ENCODE measurements at places on chromosomes 2 and 18.

- DNase-seq, result no peak
These were observed 19.1 kb downstream of the MAP3K20 start for GRCh38 chr2:173094731-173095130.

- no peak for DNase-seq
These were observed 184.2 kb downstream of the GLI2 start for GRCh38 chr2:120919771-120920453.

GRCh38 chr2:7812231-7812995, 869.4 kb upstream of the ID2 start:
- no peak for DNase-seq

DNA sequence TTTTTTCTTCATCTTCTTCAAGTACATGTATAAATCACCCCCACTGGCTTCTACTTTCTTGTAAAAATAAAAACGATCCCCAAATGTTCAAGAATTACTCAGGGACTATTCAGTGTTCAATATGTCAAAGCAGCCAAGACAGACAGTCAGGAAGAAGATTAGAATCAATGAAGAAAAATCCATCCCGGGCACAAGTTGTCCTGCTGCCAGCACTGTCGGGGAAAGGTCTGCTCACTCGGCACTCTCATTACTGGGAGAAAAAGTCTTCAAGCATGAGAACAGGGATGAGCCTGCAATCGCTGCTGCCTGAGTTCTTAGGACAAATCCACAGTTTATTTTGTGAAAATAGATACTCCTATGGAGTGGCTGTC, 482.8 kb upstream of the KLHL29 start:
- no peak for DNase-seq

GRCh38 chr2:194822657-194823056, 834.4 kb upstream of the SLC39A10 start:
- no peak for DNase-seq

GRCh38 chr2:156470975-156471583, 34.9 kb downstream of the GPD2 start:
- DNase-seq, result no peak

DNA sequence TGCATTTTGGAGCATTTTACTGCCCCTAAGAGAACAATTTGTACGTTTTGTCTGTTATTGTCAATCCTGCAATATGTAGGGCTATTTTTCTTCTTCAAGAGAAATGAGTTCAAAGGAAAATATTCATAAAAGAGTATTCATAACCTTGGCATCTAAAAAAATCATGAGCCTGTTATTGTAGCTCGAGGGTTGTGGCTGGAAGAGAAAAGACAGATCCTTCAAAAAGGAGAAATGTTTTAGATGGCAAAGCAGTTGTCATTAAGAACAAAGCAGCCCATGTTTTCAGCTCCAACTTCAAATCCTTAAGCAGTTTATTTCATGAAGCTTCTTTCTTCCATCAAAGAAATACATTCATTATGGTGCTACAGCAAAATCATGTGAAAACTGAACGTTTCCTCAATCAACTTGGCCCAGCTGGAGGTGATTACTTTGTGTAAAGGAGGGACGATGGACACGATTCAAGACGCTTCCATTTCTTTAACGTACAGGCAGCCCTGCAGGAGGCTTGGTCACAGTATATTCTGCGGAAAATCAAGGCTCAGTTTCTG, 31.4 kb downstream of the QPCT start:
- DNase-seq, result no peak

GRCh38 chr2:200634231-200634964, 48.6 kb downstream of the AOX1 start:
- no peak for DNase-seq

DNA sequence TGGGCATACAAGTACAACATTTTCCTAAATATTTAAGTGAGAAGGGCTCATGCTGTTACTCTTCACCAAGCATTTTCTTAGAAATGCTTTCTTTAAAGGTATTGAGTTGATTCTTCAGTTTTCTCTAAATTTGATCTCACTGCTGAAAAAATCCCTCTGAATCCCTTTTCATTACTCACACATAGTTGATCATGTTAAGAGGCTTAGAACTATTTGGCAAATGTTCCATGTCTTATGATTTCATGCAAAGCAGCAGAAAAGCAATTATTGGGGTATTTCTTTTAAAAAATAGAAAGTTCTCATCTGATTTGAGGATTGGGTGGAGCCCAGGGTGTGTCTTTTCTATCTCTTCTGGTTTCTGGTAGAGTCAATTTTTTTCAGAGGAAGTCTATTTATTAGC, 1079.8 kb upstream of the ZEB2 start:
- DNase-seq, result no peak

DNA sequence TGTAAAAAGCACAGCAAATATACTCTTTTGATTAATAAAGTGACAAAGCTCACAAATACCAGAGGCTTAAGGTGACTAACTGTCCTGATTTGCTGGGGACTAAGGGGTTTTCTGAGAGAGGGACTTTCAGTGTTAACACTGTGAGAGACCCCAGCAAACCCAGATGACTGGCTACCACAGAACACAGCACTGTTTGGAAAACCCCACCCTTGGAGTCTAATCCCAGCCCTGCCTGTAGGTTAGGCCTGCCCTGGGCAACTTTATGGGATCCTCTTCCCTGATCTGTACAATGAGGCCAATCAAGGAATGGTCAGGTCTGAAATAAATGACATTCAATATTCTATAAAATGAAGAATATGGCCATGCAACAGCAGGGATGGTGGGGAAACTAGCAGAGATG, 30.5 kb upstream of the CTAGE1 start:
- DNase-seq, result no peak

GRCh38 chr2:42050703-42051542, 3.1 kb downstream of the PKDCC start:
- DNase-seq, result no peak

DNA sequence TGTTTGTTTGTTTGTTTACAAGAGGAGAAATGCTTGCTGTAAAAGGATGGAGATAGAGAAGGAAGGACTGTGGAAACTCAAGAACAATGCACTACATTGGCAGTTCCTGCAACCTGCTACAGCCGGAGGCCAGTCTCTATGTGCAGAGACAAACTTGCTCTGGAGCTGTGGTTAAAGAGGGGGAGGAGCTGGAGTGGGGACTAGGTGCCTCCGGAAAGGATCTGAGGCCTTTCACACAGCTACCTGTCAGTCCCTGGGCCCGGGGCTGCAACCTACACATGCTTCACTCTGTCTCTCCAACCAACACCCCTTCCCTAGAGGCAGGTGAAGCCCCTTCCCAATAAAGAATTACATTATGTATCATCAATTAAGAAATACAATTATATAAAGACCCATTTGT, 1234.0 kb upstream of the ZEB2 start:
- no peak for DNase-seq

- no peak for DNase-seq
These were observed 580.1 kb downstream of the ZEB2 start for GRCh38 chr2:143939626-143940330.

GRCh38 chr2:57450170-57450569, 596.4 kb upstream of the VRK2 start:
- DNase-seq, result no peak

DNA sequence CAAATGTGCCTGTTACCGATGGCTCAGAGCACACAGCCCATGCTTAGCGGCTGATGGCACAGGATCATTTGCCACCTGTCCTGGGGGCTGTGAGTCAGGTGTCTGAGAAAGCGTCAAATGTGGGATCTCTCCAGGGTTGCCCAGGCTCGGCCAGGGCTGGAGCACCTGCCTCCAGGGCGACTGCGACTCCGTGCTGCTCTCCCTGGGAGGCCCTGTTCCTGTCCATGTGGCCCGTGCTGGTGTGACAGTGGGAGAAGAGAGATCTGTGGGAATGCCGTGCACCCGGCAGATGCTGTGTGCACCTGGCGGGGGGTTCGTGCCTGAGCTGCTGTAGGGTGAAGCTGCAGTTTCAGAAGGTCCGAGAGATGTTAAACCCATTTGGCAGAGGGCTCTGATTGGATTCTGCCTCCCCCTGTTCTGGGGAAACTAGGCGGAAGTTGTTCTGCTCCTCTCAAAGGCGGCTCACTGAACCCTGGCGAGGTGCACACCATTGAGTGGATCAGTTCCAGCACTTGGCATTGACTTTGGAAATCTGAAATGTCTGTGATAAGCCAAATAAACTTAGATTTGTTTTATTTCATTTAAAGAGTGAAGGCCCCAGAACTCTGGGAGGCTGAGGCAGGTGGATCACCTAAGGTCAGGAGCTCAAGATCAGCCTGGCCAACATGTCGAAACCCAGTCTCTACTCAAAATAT, 34.7 kb upstream of the TPO start:
- no peak for DNase-seq

Measured in hematopoietic multipotent progenitor cell treated with erythropoietin and hydrocortisone succinate and interleukin-3 and kit ligand, for 17 days (in vitro differentiated cells).